CD4-positive, alpha-beta T cell (primary cell): ENCODE measurements at places on chromosomes 1 and 21.
A peak's percentile ranks its signal among the peaks of the same experiment; 100 is the strongest.

DNA sequence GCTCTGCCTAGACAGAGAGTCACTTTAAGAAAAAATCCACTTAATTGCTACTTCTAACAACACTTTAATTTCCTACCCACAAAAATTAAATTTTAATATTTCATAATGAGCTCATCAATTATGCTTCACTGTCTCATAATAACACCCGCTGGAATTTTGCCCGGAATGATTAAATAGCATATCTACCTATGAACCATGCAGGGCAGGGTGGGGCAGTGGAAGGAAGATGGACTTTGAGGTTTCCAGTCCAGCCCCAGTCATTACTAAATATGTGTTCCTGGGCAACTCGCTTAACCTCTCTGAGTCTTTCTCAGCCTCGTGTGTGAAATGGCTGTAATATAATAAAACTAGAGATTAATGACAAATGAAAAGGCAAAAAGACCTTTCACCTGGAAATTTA, 32.8 kb upstream of the SLC45A1 start:
- H3K36me3 ChIP-seq: no peaks in the 10 kb centered on the region
- H3K27me3 ChIP-seq: peaks cover 19% of the 10 kb centered on the region
- H3K4me1 ChIP-seq: no peaks in the 10 kb centered on the region
- H3K4me3 ChIP-seq: no peak overlapping the region
- DNase-seq: no peak

GRCh38 chr1:92730476-92730875, 54.4 kb downstream of the EVI5 start:
- H3K4me3 ChIP-seq: no peak overlapping the region
- no peaks in the 10 kb centered on the region for H3K4me1 ChIP-seq
- H3K27ac ChIP-seq: no peak overlapping the region
- DNase-seq: no peak
- H3K36me3 ChIP-seq: no peaks in the 10 kb centered on the region
- no peaks in the 10 kb centered on the region for H3K27me3 ChIP-seq

GRCh38 chr1:201885531-201886075, 3.1 kb upstream of the SHISA4 start:
- peaks cover 15% of the 10 kb centered on the region for H3K4me1 ChIP-seq
- H3K36me3 ChIP-seq: no peaks in the 10 kb centered on the region
- no peak overlapping the region for H3K4me3 ChIP-seq
- DNase-seq: no peak

DNA sequence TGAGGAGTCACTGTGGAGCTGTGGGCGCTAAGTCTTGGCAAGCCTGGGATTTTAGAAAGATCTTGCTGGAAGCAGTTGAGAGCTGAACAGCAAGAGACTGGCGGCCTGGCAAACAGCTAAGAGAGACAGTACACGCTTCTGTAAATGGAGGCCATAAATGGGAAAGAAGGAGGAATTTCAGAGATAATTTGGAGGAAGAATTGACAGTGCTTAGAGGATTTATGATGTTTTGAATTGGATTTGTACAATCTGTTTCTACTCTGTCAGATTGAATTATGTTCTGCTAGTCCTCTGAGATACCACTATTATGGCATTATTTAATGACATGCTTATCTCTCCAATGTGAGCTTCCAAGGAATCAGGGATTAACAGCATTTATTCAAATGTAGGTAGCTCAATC, 50.1 kb downstream of the ABCA4 start:
- H3K27me3 ChIP-seq: no peaks in the 10 kb centered on the region
- no peak for DNase-seq
- H3K4me3 ChIP-seq: no peak overlapping the region
- H3K4me1 ChIP-seq: no peaks in the 10 kb centered on the region
- H3K36me3 ChIP-seq: no peaks in the 10 kb centered on the region

GRCh38 chr1:235136111-235136510, 7.5 kb upstream of the TOMM20 start:
- no peak overlapping the region for H3K4me3 ChIP-seq
- DNase-seq: no peak
- H3K36me3 ChIP-seq: peaks cover 57% of the 10 kb centered on the region
- no peaks in the 10 kb centered on the region for H3K4me1 ChIP-seq
- no peak overlapping the region for H3K27ac ChIP-seq

- H3K4me3 ChIP-seq: no peak overlapping the region
- no peaks in the 10 kb centered on the region for H3K4me1 ChIP-seq
- no peak for DNase-seq
- no peak overlapping the region for H3K27ac ChIP-seq
Observed at GRCh38 chr1:166304131-166304530, 137.3 kb upstream of the FAM78B start.

- H3K27me3 ChIP-seq: no peaks in the 10 kb centered on the region
- H3K27ac ChIP-seq: no peak overlapping the region
- no peak overlapping the region for H3K4me3 ChIP-seq
Observed at GRCh38 chr21:43600642-43601402, 58.5 kb downstream of the HSF2BP start.

GRCh38 chr1:118989878-118990378, 1.8 kb upstream of the TBX15 start:
- H3K27ac ChIP-seq: no peak overlapping the region
- H3K27me3 ChIP-seq: peaks cover 99% of the 10 kb centered on the region
- H3K4me1 ChIP-seq: peaks cover 9% of the 10 kb centered on the region
- no peak for DNase-seq

GRCh38 chr21:43866260-43866629, 1.2 kb downstream of the AGPAT3 start:
- no peaks in the 10 kb centered on the region for H3K27me3 ChIP-seq
- peaks cover 40% of the 10 kb centered on the region for H3K4me1 ChIP-seq
- DNase-seq: no peak
- H3K36me3 ChIP-seq: peaks cover 6% of the 10 kb centered on the region

DNA sequence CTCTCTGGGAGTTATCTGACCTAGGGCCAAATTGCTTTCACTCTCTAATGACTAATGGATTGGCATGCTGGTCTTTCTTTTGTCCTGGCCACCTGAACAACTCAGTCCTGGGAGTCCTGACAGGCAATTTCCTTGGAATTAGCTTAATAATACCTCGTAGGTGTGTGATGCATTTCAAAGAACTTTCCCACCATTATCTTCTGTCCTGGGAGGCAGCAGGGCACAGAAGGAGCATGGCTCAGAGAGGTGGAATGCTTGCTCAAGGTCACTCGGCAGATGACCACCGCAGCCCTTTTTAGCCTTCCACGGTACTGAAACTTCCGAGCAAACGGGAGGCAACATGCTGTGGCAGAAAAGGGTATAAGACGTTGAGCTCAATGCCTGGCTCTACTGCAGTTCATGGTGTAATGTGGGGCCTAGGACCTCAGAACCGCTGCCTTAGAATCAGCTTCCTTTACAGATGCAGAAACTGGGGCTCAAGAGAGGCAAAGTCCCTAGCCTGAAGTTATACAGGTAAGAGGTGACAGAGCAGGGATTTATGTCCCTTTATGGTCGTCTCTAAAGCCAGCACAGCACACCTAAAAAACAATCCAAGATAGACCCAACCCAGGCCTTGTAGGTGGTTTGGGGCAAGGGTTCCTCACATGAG, 3.2 kb downstream of the ID3 start:
- no peaks in the 10 kb centered on the region for H3K36me3 ChIP-seq
- H3K27me3 ChIP-seq: no peaks in the 10 kb centered on the region
- H3K27ac ChIP-seq: peak overlapping the region; percentile 86
- peaks cover 74% of the 10 kb centered on the region for H3K4me1 ChIP-seq
- peak overlapping the region; percentile 87 for H3K4me3 ChIP-seq

DNA sequence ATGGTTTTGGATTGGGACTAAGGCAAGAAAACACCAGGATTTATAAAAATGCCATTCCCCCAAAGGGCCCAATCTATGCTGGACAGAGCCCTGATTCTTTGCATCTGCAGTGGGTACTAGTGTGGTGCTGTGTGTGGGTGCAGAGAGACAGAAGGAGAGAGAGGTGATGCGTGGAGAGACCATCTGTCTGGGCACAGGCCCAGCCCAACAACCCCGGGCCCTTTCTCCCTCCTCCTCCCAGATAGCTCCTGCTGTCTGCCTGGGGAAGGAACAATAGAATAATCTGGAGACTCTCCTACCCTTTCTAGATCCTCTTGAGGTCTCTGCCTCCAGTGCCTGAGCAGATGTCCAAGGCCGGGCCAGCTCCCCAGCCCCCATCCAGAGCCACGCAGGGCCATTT, 15.1 kb downstream of the KIAA1614 start:
- no peaks in the 10 kb centered on the region for H3K36me3 ChIP-seq
- no peaks in the 10 kb centered on the region for H3K4me1 ChIP-seq
- H3K27me3 ChIP-seq: no peaks in the 10 kb centered on the region
- no peak for DNase-seq
- H3K27ac ChIP-seq: no peak overlapping the region
- H3K4me3 ChIP-seq: no peak overlapping the region

- peaks cover 36% of the 10 kb centered on the region for H3K4me1 ChIP-seq
- H3K27ac ChIP-seq: no peak overlapping the region
- H3K27me3 ChIP-seq: no peaks in the 10 kb centered on the region
- no peak overlapping the region for H3K4me3 ChIP-seq
- no peak for DNase-seq
Observed at GRCh38 chr1:166084613-166085012, 82.2 kb downstream of the FAM78B start.

DNA sequence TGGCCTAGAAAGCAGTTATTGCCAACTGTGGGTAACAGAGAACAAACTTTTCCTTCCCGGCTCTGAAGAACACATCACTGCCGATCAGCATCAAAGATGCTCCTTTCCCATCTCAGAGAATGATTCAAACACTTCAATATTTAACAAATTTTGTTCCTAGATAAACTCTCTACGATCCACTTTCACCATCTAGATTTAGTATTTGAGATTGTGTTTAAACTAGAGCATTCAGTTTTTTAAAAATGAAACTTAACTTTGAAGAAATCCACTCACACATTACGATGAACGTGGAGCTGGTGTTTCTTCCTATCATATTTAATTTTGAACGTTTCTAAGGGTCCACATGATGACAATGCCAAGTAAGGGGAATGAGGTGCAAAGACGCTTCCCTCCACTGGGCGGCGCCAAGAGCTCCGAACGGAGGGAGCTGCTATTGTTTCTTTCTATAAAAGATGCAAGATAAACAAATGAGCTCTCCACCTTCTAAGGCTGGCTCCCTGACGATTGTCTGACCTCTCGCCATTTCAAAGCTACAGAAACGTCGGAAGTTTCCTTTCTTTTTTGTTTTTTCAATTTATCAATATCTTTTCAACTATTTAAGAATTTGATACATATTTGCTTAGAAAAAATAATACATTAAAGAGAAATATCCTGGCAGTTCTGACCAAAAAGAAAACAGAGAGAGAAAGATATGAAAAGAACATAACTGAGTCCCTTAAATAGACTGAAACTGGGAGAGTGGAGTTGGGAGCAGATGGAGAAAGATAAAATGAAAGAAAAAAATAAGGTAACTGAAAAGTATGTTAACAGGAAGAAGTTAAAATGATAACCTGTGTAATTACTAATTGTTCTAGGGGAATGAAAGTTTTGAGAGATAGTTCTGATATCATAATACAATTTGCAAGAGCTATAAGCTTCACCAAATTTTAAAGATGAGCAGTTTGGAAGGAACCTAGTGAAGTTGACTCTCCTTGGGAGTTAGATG, 4.4 kb upstream of the BARHL2 start:
- no peak overlapping the region for H3K27ac ChIP-seq
- no peak for DNase-seq
- no peak overlapping the region for H3K4me3 ChIP-seq
- H3K27me3 ChIP-seq: peaks cover 95% of the 10 kb centered on the region
- H3K36me3 ChIP-seq: no peaks in the 10 kb centered on the region
- H3K4me1 ChIP-seq: peaks cover 61% of the 10 kb centered on the region

DNA sequence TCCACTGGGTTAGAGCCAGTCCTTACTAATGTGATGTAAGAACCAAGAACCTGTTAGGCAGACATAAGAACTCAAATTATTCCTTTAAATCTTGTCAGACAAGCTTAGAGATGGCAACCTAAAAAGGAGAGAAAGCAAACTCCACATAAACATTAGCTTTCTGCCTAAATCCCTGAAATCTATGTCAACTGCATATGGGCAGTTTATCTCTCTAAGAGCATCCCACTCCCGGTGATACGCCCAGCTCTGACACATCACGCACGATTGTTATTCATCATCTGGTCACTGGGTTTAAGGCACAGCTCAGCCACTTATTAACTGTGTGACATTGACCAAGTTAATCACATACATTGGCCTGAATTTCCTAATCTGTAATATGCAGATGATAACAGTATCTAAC, 323.7 kb downstream of the HHIPL2 start:
- no peaks in the 10 kb centered on the region for H3K36me3 ChIP-seq
- no peak for DNase-seq
- no peaks in the 10 kb centered on the region for H3K27me3 ChIP-seq
- H3K4me3 ChIP-seq: no peak overlapping the region

- H3K4me3 ChIP-seq: no peak overlapping the region
- H3K4me1 ChIP-seq: peaks cover 6% of the 10 kb centered on the region
- H3K27me3 ChIP-seq: no peaks in the 10 kb centered on the region
- no peak overlapping the region for H3K27ac ChIP-seq
- H3K36me3 ChIP-seq: no peaks in the 10 kb centered on the region
Observed at GRCh38 chr1:28848416-28848815, 36.4 kb downstream of the OPRD1 start.

GRCh38 chr21:25925064-25925800, 190.5 kb downstream of the GABPA start:
- H3K4me3 ChIP-seq: no peak overlapping the region
- no peak overlapping the region for H3K27ac ChIP-seq
- no peaks in the 10 kb centered on the region for H3K27me3 ChIP-seq
- H3K36me3 ChIP-seq: no peaks in the 10 kb centered on the region

DNA sequence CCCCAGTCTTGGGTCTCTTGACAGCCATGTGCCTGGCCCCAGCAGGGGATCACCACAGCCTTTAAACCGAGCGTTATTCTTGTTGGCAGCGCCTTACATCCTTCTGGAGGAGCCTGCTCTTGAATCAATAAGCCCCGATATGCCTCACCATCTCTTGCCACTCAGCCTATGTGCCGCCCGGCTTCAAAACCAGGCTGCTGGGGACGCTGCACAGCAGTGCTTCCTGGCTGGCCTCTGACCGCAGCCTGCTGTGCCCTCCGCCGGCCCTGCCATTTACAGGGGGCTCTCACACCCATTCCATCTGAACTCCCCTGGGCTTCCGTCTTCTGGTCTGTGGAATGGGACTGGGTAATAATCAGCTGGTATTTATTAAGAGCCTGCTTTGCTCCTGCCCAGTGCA, 3.0 kb upstream of the PEX10 start:
- no peaks in the 10 kb centered on the region for H3K27me3 ChIP-seq
- peak overlapping the region; percentile 56 for H3K27ac ChIP-seq
- DNase-seq: no peak

- no peaks in the 10 kb centered on the region for H3K4me1 ChIP-seq
- no peaks in the 10 kb centered on the region for H3K36me3 ChIP-seq
- no peak overlapping the region for H3K4me3 ChIP-seq
- no peak overlapping the region for H3K27ac ChIP-seq
- no peaks in the 10 kb centered on the region for H3K27me3 ChIP-seq
- DNase-seq: no peak
Observed at GRCh38 chr1:43007377-43008114, 48.9 kb upstream of the SLC2A1 start.
